T-cell (primary cell): ENCODE measurements at places on chromosomes 7 and 10.

DNA sequence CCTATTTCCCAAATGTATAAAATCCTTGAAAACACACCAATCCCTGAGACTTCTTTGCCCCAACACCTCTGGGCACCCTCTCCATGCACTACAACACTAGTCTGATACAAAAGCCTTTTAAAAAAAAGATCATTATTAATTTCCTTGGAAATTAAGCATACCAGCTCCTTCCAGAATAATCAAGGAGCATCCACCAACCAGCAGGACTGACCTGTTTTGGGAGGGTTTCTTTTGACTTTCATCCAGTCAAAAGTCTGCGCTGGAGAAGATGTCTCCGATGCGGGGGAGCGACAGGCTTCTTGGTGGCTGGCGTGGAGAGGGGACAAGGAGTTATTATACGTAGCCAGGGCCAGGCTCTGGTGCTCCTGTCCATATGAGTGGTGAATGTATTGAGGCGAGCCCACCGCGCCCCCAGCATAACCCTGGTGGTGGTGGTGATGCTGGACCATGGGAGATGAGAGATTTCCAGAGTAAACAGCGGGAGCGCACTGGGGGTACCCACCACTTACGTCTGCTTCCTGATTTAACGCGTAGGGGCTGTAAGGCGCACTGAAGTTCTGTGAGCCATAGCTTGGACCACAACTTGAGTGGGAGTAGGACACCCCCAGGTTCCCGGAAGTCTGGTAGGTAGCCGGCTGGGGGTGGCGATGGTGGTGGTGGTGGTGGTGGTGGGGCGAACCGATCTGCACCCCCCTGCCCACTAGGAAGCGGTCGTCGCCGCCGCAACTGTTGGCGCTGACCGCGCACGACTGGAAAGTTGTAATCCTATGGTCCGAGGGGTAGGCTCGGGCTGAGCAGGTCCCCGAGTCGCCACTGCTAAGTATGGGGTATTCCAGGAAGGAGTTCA is 527 bp downstream of the HOXA1 start:
- DNase-seq = no peak

- DNase-seq = no peak
Observed at GRCh38 chr7:10708447-10708846, 265.2 kb upstream of the PHF14 start.

DNA sequence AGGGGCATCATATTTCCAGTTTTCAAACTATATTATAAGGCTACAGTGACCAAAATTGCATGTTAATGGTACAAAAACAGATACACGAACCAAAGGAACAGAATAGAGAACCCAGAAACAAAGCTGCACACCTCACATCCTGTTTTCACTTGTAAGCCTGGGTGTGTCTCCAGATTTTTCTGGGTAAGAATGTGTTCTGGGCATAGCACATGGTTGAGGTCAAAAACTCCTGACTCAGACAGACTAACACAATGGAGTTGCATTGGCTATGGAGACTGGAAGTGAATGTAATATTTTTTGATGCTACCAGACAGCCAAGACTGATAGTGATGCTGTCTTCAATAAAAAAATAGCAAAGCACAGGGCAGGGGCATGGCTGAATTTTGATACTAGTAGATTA is 1175.2 kb downstream of the NXPH1 start:
- DNase-seq = no peak

GRCh38 chr10:107686095-107686494 is 521.6 kb upstream of the SORCS1 start:
- DNase-seq = no peak

- no peak for DNase-seq
Observed at GRCh38 chr10:18164093-18164492, 23.9 kb downstream of the CACNB2 start.

DNA sequence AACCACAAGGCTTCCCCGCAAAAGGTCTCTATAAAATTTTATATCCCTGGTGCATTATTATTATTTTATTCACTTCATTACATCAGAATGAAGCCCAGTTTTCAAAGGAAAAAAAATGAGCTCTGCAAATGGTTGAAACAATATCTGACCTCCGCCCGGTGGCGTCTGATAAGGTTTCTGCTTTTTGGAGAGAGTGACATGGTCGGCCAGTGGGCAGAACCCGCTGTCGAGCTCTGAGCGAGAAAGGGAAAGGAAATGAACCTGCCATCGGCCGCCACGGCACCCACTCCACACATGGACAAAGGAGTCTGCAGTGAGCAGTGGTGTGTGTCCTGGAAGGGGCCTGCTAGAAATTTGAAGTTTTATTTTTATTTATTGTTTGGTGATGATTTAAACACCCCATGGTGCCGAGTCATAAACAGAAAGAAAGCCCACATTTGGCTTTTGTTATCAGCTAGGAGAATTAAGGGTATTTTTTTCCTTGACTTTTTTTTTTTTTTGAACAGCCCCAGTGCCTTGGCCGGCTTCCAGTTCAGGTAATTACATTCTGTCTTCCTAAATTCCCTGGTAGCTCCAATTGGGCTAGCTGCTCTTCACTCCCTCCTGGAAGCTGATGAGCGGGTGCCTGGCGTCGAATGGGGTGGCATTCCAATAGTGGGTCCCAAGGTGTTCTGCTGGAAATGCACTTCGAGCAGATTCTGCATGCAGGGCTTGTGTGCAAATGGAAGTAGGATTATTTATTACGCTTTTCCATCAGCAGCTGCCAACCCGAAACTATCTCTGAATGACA is 149.4 kb upstream of the MKI67 start:
- no peak for DNase-seq

GRCh38 chr7:132419542-132419941 is 156.7 kb downstream of the PLXNA4 start:
- DNase-seq = no peak

- no peak for DNase-seq
Observed at GRCh38 chr10:132360766-132361447, 28.9 kb downstream of the LRRC27 start.

GRCh38 chr10:30476511-30477155 is 42.6 kb downstream of the MAP3K8 start:
- no peak for DNase-seq

DNA sequence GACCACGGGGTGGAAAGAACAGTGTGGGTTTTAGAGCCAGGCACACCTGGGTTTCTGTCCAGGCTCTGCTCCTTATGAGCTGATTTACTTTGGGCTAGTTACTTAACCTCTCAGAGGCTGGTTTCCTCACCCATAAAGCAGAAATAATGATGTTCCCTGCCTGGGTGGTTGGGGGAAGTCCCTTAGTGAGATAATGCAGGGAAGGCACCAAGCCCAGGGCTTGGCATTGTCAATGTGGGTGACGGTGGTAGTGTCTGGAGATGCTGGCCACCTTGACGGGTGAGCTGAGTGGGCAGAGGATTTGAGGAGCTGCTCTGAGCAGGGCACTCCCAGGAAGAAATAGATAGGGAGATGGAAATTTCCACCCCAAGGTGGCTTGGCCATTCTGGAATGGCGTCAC is 65.2 kb downstream of the SH2D4B start:
- no peak for DNase-seq

DNA sequence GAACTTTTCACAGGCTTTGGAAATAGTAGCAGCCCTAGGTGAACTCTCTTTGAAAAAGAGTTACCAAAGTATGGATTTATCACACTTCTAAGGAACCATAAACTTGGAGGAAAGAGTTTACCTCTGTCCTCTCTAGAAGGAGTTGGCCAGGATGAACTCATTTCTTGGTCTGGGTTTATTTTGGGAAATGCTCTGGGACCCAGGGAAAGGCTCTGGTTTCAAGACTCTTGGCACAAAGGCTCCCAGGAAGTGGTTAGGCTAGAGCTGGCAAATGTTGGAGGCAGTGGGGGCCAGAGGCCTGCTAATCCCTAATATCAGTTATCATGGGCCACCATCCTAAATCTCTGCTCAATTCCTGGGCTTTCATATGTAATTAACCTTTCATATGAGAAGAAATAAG is 36.3 kb upstream of the CDK6 start:
- no peak for DNase-seq

DNA sequence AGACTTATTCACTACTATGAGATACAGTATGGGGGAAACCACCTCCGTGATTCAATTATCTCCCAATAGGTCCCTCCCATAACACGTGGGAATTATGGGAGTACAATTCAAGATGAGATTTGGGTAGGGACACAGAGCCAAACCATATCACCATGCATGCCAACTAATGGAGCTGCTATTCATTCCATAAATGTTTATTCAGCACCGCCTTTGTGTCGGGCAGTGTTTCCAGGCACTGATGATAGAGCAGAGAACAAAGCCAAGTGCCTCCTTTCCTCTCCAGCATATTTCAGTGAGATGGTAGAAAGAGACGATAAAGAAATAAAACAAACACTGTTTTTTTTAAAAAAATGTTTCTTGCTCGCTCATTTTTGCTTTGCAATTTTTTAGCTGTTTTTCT is 295.9 kb upstream of the FOXK1 start:
- no peak for DNase-seq

DNA sequence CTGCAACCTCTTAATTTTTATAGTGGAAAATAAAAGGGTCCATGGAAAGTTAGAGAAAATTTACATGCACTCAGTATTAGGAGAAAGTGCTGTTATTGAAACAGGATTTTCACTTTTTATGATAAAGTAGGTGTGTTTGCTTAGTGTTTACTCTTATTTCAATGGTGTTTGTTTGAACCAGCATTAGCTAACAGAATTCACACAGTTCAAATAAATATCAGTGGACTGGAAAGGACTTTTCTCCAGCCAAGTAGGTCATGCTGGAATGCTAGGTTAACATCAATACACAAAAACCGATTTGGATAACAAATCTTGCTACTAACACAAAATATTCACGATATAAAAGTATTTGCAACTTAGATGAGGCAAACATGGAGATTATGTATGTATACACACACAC is 49.4 kb upstream of the BET1 start:
- DNase-seq = no peak

- DNase-seq = no peak
Observed at GRCh38 chr7:106683941-106684340, 23.0 kb upstream of the CCDC71L start.

DNA sequence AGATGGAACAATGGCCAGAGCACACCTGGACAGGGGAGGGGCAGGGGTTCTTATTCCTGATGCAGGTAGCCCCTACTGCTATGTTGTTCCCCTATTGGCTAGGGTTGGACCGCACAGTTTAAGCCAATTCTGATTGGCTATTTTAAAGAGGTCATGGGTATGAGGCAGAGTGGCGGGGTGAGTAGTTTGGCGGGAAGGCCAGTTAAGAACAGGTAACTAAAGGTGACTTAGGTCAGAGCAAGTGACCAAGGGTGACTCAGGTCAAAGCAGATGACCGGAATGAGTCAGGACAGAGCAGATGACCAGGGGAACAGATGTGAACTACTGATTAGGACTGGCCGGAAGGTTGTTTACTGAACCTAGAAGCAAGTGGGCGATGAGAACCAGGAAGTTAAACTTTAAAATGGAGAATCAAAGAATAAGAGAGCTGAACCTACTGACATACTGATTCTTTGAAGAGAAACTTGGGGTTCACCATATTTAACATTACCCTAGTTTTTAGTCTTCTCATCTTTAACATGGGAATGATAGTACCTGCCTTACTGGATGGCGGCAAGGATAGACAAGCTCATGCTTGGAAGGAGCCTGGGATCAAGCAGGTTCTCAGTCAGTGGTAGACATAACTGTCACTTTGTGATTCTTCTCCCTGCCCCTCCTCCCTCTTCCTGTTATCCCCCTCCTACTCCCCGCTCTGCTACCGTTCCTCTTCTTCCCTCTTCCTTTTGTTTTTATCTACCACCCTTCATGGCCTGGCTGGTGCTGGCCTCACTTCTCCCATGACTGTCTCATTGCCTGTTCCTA is 55.0 kb downstream of the CCNY start:
- no peak for DNase-seq

DNA sequence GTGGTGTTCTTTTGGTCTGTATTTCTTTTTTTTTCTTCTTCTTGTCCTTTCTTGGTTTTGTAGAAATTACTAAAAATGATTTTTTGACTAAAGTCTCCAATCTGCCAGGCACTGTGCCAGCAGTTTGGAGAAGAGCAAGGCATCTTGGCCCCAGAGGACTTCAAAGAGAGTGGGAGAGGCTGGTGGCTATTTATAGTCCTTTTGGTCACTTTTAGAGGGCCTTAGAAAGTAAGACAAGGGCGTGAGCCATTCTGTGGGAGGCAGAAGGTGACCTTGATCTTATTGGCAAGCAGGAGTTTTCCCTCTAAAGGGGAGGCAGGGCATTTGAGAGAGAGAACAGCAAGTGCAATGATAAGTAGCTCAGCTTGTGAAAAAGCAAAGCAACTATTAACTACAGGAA is 211.9 kb downstream of the GALNT17 start:
- no peak for DNase-seq

DNA sequence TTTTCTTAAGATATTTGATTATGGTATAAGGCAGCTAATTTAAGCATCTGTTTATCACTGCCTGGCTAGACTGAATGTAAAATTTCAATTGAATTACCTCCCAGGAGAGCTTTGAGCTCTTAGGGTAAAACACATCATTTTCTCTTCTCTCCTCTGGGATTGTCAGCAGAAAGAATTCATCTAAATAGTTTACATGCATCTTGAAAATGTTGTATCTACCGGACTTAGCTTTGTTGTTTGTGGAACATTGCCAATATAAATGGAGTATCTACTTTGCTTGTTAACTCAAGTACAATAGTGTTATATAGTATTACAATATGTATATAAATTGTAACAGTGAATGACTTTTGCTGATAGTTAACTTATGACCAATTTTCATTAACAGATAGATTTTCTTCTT is 73.3 kb downstream of the TAF3 start:
- DNase-seq = no peak

- no peak for DNase-seq
Observed at GRCh38 chr10:70459061-70459773, 17.7 kb upstream of the NODAL start.

DNA sequence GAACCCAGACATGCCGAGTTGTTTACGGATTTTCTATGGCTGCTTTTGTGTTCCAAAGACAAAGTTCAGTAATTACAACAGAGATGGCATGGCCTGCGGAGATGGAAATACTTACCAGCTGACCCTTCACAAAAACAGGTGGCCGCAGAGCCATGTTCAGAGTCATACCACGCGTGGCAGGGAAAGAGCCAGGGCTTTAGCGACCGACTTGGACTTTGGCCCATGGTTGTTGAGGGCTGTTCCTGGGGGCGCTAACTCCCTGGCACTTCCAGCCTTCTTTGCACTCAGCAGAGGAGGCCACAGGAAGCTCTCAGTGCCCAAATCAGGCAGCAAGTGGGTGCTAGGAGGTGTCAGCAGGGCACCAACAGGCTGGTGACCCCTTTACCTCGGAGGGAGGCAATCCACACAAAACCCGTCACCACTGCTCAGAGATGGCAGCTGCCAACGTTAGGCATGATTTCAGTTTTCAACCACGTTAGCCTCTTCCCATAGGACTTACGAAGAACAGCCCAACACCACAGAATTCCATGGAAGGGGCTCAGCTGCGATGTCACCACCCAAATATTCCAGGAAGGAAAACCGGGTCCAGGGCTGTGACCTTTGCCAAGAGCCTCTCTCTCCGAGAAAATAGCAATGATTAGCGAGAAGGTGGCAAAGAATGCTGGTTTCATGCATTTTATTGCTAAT is 21.4 kb upstream of the CNPY1 start:
- no peak for DNase-seq
